Endothelial cell of coronary artery (primary cell): ENCODE measurements at places on chromosomes 7 and 10. TPM values are rescaled to one million over a fixed set of nuclear protein-coding genes. Genes with fewer than 3 reads are reported as not detected.

The PPRC1 gene
- 8.9 and 14.0 TPM in 2 replicates for total RNA-seq

The CDC14C gene
- total RNA-seq, result not detected in 2 replicates

The GNAI1 gene
- total RNA-seq, result 13.4 and 21.4 TPM in 2 replicates

The EZH2 gene
- 8.0 and 16.4 TPM in 2 replicates for total RNA-seq

The ABLIM1 gene
- total RNA-seq, result 19.7 and 31.3 TPM in 2 replicates

The CCDC136 gene
- 2.3 and 3.6 TPM in 2 replicates for total RNA-seq

The GOLGA7B gene
- total RNA-seq, result under 0.01 TPM in 1 of 2 replicates, not detected in the other

The A1CF gene
- total RNA-seq, result not detected in 2 replicates

The NOD1 gene
- 15.2 and 16.9 TPM in 2 replicates for total RNA-seq
